ENCODE measurements at places on chromosomes 11 and 22.

DNA sequence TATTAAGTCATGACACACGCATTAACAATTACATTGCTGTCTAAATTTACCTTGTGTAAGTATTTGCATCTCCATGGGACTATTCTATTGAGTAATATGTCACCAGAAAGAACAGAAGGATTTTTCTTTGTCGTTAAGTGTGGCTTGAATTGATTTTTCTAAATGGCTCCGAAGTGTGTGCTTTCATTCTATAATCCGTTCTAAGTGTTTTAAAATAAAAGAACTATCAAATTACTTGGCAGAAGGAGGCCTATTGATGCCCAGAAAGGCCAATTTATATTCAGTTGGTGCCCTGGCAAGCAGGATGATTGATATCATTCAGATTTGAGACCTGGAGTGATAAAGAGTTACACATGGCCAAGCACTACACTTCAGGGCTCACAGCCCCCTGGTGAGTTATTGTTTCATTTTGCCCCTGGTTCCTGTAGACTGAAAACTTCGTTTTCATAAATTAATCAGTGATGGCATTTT lies 538.9 kb upstream of the ANO5 start:
- DNase-seq, result no peak

- no peak for DNase-seq
Measured at GRCh38 chr11:34730544-34731295, 109.8 kb downstream of the EHF start.

GRCh38 chr11:101010899-101011298 lies 118.7 kb downstream of the PGR start:
- DNase-seq, result no peak

DNA sequence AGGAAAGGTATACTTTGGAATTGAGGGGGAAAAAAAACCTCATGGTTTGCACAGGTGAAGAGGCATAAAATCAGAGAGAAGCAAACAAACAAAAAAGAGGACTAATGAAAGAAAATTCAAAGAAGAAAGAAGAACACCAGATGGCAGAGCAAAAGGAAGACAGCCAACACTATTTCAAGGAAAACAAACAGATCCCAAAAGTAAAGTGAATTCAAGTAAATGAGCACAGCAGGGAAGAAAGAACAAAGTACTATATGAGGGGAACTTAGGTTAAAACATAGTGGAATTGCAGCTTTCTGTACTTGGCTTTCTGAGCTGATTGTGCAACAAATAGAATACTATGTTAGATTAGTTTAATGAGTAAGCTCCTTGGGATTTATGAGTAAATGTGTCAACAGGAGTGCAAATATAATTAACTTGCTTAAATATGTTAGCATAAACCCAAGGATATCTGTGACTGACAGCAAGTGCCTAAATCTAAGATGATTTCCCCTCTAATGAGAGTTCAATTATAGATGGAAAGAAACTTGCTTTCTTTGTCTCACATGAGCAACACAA lies 404.6 kb upstream of the CNTN5 start:
- no peak for DNase-seq

- no peak for DNase-seq
Measured at GRCh38 chr22:36773935-36774334, 2.0 kb downstream of the IFT27 start.

DNA sequence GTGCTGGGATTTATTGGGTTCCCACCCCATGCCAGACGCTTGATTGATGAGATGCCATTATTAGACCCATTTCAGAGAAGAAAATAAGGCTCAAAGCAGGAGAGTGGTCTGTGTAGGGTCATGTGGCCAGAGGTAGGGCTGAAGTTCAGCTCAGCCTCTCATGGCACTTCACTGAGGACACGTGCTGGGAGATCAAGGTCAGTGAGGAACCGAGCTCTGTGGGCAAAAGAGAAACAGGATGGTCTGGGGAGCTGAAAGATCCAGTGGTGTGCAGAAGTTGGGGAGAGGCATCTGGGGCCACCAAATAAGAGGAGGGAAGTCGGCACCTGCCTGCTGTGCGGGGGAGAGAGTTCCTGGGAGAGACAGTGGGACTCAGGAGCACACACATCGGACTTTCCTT lies 19.6 kb downstream of the RHOD start:
- DNase-seq, result no peak

DNA sequence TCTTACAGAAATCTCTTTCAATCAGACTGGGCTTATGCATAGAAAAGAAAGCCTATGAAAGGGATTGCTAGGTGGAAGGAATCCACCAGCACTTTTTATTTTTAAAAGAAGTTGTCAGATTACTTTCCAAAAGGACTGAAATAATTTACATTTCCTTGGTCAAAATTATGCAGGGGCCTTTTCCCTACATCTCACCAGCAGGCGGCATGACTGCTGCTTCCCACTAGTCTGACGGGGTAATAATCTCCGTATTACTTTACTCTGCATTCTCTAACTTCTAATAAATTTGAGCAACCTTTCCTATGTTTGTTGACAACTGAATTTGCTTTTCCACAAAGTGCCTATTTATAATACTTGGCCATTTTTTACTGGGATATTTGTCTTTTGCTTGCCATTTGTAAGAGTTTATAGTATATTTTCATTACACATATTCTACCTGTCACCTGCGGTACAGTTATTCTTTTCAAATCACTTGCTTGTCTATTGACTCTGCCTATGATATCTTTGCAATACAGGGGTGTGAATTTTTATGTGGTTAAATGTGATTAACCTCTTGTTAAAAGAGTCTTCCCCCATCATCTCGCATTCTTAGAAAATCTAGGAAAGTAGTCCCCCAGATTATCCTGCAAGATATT lies 51.9 kb upstream of the USP47 start:
- DNase-seq, result no peak

GRCh38 chr22:49803134-49803533 lies 24.5 kb downstream of the BRD1 start:
- DNase-seq, result no peak

GRCh38 chr22:20137671-20138416 lies 6.2 kb downstream of the ZDHHC8 start:
- DNase-seq, result no peak

DNA sequence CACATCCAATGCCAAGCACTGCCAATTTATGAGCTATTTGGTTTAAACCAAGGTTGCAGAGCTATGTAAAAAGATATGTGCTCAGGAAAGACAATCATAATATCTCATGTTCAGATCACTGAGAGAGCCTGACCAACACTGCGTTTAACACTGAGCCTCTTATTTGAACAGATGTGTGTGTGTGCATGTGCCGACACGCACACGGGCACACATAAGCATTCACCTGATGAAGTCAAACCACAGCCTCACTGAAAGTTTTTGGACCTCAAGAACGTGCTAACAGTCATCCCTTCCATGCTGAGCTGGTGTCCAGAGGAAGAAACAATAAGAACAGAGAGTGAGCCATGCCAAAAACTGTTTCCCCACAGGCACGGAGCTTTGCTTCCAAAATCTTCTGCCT lies 23.4 kb downstream of the HPS4 start:
- no peak for DNase-seq

DNA sequence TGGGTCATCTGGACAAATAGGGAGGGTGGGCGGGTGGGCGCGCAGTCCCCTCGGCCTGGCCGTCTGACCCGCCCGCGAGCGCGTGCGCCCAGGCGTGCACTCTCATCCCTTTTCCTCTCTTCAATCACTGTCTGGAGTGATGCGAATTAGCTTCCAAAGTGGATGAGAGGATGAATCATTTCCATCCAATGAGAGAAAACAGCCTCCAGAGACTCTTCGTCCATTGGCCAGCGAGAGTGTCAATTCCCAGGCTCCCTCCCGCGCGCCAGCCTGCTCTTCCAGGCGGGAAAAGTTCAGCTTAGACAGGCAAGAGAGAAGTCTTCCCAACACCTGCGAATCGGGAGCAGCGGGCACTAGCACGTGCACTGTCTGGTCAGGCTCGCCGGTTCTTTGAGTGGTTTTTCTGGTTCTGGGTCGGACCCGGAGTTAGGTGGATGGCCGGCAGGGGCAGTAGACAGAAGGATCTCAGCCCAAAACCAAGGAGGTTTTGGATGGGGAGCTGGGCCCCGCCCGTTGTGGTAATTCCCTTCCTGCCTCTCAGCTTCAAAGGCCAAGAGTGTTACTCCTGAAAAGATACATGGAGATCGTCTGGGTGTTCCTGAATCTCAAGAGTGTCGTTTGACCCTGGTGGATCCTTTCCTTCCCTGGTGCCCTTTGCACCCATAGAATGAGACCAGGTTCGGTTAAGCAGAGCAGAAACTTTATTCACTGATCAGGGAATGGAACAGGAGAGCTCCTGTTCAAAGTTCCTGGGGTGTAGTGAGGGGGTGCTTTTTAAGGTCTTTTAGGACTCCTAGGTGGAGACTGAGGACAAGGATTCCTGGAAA lies 33.4 kb upstream of the GLYATL1 start:
- no peak for DNase-seq

GRCh38 chr11:120061761-120062560 lies 76.0 kb downstream of the TRIM29 start:
- no peak for DNase-seq

- DNase-seq, result no peak
Measured at GRCh38 chr11:132114743-132115142, 744.3 kb downstream of the NTM start.

GRCh38 chr11:30310623-30311022 lies 12.3 kb upstream of the ARL14EP start:
- DNase-seq, result no peak

DNA sequence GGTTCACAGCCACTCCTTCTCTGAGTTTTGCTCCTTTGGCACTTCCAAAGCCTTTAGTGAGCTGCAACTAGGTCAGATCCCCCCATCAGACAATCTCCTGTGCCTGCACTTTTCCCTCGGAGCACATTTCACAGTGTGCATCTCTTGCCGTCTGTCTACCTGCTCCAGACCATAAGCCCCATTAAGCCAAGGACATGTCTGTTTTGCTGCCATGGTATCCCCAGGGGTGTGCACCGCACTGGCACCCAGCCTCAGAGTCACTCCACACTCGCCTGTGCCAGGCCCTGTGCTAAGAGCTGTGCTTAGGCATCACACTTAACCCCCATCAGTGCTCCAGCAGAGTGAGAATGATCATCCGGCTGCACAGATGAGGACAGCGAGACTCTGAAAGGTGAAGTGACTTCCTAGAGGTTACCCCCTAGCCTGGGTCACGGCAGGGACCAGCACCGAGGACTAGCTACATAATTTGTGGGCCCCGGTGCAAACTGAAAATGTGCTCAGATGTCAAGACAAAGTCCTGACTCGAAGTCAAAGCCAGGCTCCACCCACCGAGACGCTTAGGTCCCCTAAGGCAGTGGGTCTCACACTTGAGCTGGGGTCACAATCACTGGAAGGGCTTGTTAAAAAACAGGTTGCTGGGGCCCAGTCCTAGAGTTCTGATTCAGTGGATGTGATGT lies 33.9 kb downstream of the ARRB1 start:
- DNase-seq, result no peak

DNA sequence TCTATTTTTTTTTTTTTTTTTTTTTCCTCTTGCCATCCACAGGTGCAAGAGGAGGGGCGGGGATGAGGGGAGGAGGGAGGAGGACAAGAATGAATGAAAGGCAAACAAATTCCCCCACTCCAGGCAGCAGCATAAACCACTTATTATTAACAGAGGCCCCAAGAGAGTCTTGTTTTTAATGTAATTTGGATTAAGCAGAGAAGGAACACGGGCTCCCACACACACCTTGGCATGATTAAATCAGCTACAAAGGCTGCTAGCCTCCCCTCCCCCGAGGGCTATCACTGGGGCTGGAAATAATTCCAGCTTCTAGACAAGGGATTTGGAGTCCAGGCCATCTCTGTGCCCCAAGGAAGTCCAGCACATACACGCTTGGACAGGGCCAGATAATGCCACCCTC lies 93.4 kb upstream of the DRD2 start:
- DNase-seq, result no peak

DNA sequence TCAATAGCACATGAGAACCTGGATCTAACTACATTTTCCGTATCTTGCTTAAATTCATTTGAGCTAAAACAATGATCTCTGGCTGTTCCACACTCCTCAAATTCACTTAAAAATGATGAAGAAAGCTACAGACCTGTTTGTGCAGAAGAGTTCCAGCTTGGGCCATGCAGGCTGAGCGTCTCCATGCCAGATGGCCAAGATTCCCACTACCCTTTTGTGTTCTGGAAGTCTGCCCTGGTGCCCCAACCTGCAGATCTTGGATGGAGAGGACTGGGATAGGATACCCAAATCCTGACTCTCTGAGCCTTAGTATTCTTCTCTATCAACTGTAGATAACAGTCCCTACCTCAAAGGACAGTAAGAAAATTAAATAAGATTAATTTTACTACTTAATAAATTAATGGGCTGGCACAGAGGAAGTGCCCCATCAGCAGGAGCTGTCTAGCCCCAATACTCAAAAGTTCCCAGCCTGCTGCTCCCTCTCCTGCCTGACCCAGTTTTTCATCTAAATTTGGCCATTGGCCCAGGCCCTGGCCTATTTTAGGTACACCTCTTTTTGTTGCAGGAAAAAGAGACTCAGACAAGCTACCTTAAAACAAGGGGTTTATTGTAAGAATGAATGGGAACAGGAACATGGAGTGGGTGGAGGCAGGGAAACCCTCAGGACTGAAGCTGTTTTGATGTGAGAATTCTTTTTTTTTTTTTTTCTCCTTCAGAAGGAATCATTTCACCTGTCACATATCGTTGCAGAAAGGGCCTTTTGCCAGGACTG lies 81.4 kb upstream of the GRK3 start:
- no peak for DNase-seq

GRCh38 chr22:29901354-29901753 lies 18.4 kb downstream of the MTMR3 start:
- no peak for DNase-seq

GRCh38 chr11:29019960-29020683 lies 911.9 kb downstream of the METTL15 start:
- DNase-seq, result no peak

- DNase-seq, result no peak
Measured at GRCh38 chr22:22920104-22920654, 32.6 kb downstream of the IGLL5 start.

Measured in effector CD4-positive, alpha-beta T cell (primary cell).